Urothelium cell line (cell line): ENCODE measurements at places on chromosomes 11 and 22.
A peak's percentile ranks its signal among the peaks of the same experiment; 100 is the strongest.

DNA sequence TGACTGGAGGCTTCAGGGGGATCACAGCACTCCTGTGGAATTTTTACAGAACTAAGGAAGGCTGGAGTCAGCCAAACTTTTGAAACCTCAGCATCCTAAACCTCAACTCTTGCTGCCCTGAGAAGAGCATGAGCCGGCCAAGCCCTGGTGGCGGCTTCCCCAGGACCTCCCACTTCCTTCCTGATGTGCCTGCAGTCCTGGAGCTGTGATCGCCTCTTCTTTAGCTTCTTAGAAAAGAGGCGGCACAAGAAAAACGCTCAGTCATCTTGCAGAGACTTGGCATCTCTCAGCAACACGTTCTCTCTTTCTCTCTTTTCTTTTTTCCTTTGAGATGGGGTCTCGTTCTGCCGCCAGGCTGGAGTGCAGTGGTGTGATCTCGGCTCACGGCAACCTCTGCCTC is 40.4 kb upstream of the AMPD3 start:
- no peak for DNase-seq

GRCh38 chr11:112902361-112903011 is 58.7 kb upstream of the NCAM1 start:
- no peak for DNase-seq

- DNase-seq = no peak
Observed at GRCh38 chr22:22605074-22605404, 39.4 kb upstream of the GGTLC2 start.

DNA sequence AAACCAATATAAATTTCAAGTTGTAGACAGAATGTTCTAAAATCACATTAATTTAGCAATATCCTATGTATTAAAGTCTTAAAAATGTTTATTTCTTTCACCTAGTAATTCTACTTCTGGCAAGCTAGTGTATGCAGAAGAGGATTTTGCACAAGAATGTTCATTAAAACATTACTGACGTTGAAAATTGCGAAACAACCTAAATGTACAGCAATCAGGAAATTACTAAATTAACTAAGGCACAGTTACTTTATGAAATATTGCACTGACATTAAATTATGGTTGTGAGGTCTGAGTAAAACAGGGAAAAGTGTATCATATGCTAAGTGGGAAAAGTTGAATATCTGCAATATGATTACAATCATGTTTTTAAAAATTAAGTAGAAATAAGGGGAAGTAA is 4.1 kb downstream of the SLC36A4 start:
- DNase-seq = no peak

DNA sequence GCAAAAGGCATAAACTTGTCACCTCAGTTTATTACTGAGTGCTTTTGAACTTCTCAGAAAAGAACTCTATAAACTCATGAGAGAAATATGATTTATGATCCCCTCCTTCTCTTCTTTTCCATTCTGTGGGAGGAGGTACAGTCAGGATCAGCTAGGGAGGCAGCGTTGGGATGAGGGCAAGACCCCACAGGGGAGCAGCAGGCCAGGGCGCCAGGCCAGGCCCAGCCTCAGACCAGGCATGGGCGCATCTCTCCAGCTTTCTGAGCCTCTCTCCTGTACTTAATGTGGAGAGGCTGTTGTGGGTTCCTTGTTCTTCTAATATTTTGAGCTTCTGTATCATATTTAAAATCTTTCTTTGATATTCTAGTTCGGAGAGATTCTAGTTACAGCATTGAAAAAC is 71.7 kb downstream of the C22orf31 start:
- DNase-seq = no peak

DNA sequence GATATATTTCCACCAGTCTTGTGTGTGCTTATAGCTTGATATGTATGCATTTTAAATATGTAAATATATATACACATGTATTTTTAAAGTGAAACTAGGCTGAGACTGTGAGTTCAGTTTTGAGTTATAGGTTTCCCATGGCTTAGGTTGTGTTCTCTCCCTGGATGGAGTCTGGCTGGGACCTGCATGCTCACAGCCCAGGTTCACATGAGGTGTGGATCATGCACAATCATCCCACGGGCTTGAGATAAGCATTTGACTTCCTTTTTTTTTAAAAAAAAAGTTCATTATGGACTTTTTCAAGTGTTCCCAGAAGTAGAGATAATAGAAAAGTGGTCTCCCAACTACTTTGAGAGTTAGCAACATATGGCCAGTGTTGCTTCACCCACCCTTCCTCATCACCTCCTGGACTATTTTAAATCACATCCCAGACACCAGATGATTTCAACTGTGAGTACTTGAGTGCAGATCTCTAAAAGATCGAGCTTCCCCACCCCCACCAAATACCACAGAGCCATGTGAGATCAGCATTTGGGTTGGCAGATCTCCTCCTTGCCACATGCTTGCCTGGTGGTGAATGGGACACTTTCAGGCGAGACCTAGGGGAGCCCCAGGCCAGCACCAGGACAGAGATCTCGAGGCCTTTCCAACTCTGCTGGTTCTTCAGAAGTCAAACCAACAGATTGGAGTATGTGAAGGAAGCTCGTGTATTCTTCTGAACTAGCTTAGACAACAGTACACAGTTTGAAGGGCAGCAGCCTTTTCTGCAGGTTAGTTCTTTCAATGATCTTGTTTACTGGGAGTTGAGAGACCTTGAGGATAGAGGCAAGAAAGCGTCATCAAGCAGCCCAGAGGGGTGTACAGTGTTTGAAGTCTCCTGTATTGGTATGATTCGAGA is 15.9 kb downstream of the MED15 start:
- no peak for DNase-seq

GRCh38 chr11:70159627-70160570 is 43.2 kb upstream of the FADD start:
- DNase-seq = peak; percentile 92

DNA sequence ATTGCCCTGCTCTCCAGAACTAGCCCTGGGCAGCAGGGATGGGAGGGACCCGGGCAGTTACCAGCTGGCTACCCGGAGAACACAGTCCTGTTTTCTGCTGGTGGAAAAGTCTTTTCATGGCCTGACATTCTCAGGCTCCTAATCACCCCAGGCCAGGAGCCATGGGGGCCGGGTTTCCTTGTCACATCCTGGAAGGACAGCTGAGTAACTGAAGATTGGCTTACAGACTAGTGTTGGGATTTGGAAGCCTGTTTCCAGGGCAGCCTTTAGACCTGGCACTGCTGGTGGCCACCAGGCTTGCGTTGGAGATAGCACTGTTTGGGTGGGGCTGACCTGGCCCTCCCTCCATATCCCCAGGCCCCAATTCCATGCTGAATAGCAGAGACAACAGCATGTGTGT is 349.0 kb downstream of the CTTN start:
- DNase-seq = no peak

- DNase-seq = peak; percentile 69
Observed at GRCh38 chr22:39183991-39184585, 31.6 kb upstream of the CBX7 start.

GRCh38 chr11:66717925-66718319 is 11.1 kb downstream of the SPTBN2 start:
- DNase-seq = no peak

DNA sequence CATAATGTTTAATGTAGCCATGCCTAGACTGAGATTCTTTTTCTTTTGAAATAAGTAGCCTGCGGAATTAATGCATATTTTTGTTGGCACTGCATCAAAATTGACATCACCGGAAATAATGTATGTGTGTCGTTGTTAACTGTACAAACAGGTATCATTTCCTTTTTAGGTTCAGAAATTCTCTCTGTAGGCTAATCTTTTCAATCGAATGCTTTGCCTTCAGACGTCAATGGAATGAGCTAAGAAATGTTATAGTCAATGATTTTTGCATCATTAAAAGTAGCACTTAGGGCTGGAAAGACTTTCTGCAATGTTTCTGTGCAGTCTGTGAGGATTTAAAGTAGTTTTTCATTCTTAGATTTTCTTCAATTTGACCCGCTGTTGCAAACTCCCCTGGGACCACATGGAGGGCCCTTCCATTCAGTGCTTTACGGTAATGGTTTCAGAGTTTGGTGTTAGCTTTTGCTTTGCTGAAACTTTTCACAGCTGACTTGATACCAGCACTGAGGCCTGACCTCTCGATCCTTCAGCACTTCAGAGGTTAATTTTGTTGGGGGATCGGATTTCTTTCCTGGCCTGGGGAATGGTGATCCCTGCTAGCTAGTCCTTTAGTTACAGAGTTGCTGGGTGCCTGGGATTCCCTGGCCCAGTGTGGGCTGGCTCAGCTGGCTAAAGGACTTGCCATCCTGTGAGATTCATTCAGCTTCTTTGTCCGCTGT is 137.8 kb downstream of the DBX1 start:
- peak; percentile 36 for DNase-seq

DNA sequence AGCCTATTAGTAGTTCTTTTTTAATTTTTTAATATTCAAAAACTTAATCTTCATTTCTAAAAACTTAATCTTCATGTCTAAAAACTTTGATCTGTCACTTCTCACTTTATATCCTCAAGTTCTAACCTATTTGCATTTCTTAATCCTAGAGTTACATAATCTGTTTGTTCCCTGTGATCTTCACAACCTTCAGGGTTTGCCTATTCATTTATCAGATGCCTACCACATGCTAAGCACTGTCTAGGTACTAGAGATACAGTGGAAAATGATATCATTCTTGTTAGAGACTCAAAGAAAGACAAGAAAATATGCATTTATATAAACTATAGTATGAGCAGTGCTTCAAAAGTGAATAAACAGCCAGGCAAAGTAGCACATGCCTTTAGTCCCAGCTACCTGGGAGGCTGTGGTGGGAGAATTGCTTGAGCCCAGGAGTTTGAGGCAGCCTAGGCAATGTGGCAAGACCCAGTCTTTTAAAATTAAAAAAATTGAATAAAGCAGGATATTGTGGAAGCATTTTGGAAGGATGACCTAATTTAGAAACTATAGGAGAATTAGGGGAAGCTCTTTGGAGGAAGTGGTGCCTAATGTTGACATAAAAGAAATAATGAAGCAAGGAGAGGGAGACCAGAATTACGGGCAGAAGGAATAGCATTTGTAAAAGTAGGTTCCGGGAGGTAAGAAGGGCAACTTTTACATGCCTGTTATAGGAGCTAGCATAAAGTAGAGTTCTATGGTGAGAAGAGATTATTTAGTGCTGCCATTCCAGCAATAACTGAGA is 54.4 kb upstream of the GRK2 start:
- no peak for DNase-seq

- peak; percentile 74 for DNase-seq
Observed at GRCh38 chr11:82718307-82718706, 15.4 kb downstream of the FAM181B start.

DNA sequence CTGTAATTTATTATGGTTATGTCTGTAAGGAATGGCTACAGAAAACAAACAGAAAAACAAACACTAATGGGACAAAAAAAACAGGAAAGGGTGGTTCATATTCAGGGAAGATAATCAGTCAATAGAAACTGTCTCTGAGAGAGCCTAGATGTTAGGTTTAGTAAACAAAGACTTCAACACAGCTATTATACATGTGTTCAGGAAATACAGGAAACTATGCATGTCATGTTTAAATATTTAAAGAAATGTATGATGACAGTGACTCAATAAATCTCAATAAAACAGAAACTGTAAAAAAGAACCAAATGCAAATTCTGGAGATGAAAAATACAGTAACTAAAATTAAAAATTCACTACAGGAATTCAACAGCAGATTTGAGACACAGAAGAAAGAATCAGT is 76.0 kb downstream of the PACS1 start:
- no peak for DNase-seq

DNA sequence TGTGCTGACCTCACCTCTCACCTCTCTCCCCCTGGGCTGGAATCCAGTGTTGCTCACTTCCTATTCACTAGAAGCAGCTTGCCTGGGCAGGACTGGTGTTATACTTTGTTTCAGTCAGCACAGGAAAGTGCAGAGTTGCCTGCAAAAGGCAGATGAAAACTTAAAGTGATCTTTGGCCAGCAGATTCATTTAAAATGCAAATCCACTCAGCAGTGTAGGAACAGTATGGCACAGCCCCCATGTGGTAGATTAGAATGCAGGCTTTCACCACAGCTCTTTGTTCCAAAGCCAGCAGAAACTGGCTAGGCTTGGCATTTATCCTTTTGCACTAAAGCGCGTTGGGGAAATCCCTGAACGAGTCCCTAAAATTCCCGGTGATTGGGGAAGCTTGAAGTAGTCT is 301.2 kb downstream of the OR4C45 start:
- DNase-seq = no peak

DNA sequence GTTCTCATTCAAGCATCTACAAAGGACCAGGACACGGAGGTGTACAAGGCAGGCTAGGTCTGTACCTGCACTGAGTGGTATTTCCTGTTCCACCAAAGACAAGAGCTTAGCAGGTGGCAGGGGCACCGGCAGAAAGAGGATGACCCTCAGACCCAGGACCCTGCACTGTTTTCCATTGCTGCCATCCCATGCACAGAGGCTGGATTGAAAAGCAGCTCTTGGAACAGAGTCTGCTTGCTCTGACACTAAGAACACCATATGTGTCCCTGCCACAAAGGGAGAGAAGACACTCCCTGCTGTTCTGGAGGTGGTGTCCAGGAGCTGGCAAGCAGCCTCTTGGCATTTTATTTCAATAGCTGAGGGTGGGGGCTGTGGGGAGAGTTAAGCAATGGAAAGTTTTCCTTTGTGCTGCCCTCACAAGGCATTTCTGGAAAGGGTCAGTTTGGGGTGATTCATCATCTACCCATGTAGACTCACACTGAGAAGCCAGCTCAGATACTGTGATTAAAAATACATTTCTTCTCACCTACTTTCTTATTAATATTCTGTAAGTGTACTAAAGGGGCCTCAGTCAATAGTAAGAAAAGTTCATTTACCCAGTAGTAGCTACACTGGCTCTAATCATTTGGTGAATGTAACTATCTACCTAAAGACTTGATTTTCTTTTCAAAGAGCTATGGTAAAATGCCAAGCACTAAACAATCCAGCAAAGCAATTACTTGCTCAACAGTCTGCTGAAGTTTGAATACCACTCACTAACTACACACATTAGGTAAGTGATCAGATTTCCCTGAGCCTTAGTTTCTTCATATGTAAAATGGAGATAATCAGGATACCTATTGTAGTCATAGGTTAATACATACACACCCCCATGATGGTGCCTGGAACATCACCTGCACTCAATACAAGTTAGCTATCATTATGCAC is 55.2 kb downstream of the SLC1A2 start:
- peak; percentile 81 for DNase-seq
